ENCODE measurements at places on chromosomes 4 and X.
A peak's percentile ranks its signal among the peaks of the same experiment; 100 is the strongest.

GRCh38 chr4:151094290-151094751, 5.1 kb upstream of the RPS3A start:
- no peaks in the 10 kb centered on the region for H3K36me3 ChIP-seq
- peaks cover 10% of the 10 kb centered on the region for H3K27me3 ChIP-seq
- no peak overlapping the region for H3K27ac ChIP-seq
- H3K4me3 ChIP-seq: no peak overlapping the region
- DNase-seq: no peak

- H3K27me3 ChIP-seq: no peaks in the 10 kb centered on the region
- H3K4me1 ChIP-seq: no peaks in the 10 kb centered on the region
- H3K36me3 ChIP-seq: peaks cover 7% of the 10 kb centered on the region
- H3K27ac ChIP-seq: no peak overlapping the region
- H3K4me3 ChIP-seq: no peak overlapping the region
Observed at GRCh38 chrX:32268207-32268606, 943.1 kb downstream of the DMD start.

DNA sequence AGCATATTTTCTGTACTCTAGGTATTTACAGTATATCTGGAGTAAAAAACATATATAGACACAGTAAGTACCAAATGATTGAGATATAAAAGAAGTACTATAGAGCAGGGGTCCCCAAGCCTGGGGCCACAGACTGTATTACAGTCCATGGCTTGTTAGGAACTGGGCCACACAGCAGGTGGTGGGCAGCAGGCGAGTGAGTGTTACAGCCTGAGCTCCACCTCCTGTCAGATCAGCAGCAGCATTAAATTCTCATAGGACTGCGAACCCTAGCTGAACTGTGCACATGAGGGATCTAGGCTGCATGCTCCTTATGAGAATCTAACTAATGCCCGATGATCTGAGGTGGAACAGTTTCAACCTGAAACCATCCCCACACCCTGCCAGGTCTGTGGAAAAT, 300.7 kb downstream of the NR3C2 start:
- no peaks in the 10 kb centered on the region for H3K27me3 ChIP-seq
- H3K4me3 ChIP-seq: no peak overlapping the region
- H3K27ac ChIP-seq: no peak overlapping the region

DNA sequence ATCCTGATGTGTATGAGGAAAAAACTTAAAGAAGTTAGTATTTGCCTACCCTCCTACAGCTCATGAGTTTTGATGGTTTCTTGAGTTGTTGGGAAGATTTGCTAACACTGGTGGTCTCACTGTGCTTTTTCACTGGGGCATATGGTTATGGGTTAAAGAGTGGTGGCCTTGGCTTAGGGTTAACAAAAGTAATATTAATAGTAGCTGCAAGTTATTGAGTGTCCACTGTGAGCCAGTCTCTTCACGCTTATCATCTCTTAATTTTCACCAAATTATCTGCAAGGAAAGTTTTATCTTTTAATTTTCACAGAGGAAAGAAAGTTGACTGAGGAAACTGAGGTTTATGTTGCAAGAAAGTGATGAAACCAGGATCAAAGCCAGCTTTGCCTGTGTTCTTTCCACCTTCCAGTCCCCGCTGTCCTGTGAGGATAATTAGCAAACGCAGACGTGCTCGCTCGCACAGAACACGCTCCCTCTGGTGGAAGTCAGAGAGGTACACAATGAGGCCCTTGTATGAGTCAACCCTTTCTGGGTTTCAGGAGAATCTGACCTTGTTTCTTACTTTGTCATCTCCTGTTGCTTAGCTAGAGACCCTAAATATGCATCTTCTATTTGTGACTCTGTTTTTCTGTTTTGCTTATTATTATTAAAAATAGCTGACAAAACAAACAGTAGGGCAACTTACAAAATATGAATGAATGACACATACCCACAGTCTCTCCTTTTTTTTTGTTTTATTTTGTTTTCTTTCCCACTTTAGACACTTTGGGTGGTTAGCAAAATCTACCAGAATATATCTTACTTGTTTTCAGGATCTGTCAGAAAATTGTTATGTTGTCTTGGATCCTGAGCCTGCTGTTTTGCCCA, 94.3 kb downstream of the DDIT4L start:
- H3K4me1 ChIP-seq: peaks cover 42% of the 10 kb centered on the region
- H3K4me3 ChIP-seq: no peak overlapping the region
- no peaks in the 10 kb centered on the region for H3K36me3 ChIP-seq
- H3K27me3 ChIP-seq: peaks cover 7% of the 10 kb centered on the region
- no peak overlapping the region for H3K27ac ChIP-seq

DNA sequence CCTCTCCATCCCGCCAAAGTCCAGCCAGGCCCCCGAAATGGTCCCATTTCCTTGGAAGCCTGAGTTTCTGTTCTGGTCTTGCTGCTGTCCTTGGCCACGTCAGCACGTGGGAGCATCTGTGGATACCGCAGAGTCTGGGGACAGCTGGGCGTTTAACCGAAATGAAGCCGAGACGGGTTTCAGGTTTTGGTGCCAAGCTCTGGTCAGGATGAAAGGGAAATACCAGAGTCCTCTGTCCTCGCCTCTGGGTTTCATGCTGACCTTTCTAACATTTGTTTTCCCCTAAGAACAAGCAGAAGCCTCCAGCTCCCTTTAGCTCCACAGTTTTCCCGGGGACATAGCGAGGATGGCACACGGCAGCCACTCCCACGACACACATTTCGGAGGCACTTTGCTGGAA, 19.7 kb downstream of the SHOX start:
- peaks cover 44% of the 10 kb centered on the region for H3K4me1 ChIP-seq
- H3K36me3 ChIP-seq: no peaks in the 10 kb centered on the region
- H3K4me3 ChIP-seq: no peak overlapping the region
- no peak overlapping the region for H3K27ac ChIP-seq
- peaks cover 39% of the 10 kb centered on the region for H3K27me3 ChIP-seq

DNA sequence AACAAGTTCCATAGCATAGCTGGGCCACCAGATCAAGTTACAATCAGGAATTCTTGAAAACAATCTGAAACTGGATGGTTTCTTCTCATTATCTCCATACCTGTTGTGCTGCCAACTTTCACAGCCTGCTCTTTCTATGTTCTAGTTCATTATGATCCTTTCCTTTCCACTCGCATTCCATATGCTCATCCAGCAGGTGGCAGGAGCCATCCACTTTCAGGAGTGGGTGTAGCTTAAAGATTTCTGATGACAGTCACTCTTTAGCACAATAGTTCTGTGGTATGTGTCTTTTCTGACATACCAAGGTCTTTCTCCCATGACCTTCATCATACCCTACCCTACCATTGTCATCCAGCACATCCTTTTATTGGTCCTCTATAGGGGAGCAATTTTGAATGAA, 46.4 kb downstream of the PAGE2 start:
- H3K27ac ChIP-seq: no peak overlapping the region
- H3K4me1 ChIP-seq: no peaks in the 10 kb centered on the region
- peaks cover 11% of the 10 kb centered on the region for H3K27me3 ChIP-seq
- peak; percentile 25 for DNase-seq
- H3K36me3 ChIP-seq: no peaks in the 10 kb centered on the region

GRCh38 chr4:179307297-179308136, 1865.3 kb upstream of the AGA start:
- H3K4me3 ChIP-seq: no peak overlapping the region
- no peak overlapping the region for H3K27ac ChIP-seq
- H3K4me1 ChIP-seq: no peaks in the 10 kb centered on the region
- H3K36me3 ChIP-seq: no peaks in the 10 kb centered on the region
- no peaks in the 10 kb centered on the region for H3K27me3 ChIP-seq

DNA sequence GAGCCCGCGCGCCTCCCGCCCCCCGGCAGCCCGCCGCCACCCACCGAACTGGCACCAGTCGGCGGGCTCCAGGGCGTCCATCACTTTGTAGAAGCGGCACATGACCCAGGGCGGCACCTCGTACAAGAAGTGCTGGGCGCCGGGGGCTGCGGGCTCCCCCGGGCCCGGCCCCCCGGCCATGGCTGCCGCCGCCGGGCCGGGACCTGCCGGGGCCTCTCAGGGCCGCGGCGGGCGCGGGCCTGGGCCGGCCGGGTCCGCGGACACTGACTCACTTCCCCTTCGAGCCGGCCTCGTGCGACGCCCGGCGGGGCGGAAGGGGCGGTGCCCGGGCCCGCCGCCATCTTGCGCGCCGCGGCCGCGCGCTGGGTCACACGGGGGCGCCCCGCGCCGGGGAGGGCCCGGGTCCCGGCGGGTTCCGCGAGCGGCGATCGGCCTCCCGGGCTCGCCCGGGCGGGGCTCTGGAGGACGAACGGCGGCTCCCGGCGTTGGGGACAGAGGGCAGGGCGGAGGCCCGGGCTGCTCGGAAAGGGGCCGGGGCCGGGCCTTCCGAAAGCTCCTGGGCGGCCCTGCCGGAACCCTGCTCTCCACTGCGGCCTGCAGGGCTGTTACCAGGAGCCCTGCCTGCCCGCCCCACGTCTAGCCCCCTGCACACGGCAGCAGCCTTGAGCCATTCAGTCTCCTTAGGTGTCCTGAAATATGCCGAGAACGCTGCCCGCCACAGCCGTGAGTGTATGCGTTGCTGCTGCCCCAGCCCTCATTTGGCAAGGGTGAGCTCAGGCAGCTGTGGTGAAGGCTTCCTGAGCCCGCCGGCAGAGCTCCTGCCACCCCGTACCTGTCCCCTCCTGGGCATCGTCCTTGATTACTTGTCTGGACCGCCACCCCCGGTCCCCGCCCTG, at the start of gene IRAK1:
Gene IRAK1 (minus strand): TSS at position 270 of the 896 bp plus-strand sequence. CDS start 90 bp downstream, at position 180.
- no peaks in the 10 kb centered on the region for H3K27me3 ChIP-seq
- H3K36me3 ChIP-seq: peaks cover 5% of the 10 kb centered on the region
- peak within 1 kb of the TSS; percentile 95 for H3K27ac ChIP-seq
- H3K4me3 ChIP-seq: peak within 1 kb of the TSS; percentile 81
- peaks cover 48% of the 10 kb centered on the region for H3K4me1 ChIP-seq

GRCh38 chr4:20983763-20984575, 283.7 kb downstream of the PACRGL start:
- no peaks in the 10 kb centered on the region for H3K36me3 ChIP-seq
- peak overlapping the region; percentile 78 for H3K4me3 ChIP-seq
- peak; percentile 40 for DNase-seq
- H3K4me1 ChIP-seq: no peaks in the 10 kb centered on the region

GRCh38 chr4:55338486-55338885, 7.6 kb upstream of the SRD5A3 start:
- peaks cover 5% of the 10 kb centered on the region for H3K36me3 ChIP-seq
- no peak overlapping the region for H3K4me3 ChIP-seq
- H3K27ac ChIP-seq: no peak overlapping the region
- H3K27me3 ChIP-seq: peaks cover 3% of the 10 kb centered on the region
- H3K4me1 ChIP-seq: peaks cover 7% of the 10 kb centered on the region
- DNase-seq: no peak
